ENCODE measurements at places on chromosomes 7 and 10.
A peak's percentile ranks its signal among the peaks of the same experiment; 100 is the strongest.

DNA sequence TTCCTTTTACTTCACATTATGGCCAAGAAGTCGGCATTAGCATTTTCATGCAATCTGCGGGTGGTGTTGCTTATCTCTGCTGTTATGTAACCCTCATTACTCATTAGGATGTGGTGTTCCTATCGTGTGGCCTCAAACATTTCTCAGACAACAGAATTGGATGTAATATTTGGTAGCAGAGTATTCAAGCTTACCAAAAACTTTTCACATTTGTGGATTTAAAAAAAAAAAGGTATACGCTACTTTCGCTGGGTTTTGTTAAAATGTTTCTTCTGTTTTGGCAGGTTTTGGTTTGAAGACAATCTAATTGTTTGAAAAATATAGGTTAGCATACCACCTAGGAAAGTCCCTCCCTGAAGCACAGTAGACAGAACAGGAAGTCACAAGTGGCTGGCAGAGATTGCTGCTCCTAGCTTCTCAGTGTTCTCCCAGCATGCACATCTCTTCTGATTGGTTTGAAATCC lies 128.8 kb downstream of the GATA3 start:
- peak; percentile 35 for DNase-seq
- H3K36me3 ChIP-seq: no peaks in the 10 kb centered on the region
- H3K4me3 ChIP-seq: no peak overlapping the region

GRCh38 chr10:19505320-19506312 lies 310.6 kb upstream of the PLXDC2 start:
- no peak overlapping the region for H3K27ac ChIP-seq
- no peaks in the 10 kb centered on the region for H3K4me1 ChIP-seq
- H3K27me3 ChIP-seq: no peaks in the 10 kb centered on the region
- H3K4me3 ChIP-seq: no peak overlapping the region
- no peaks in the 10 kb centered on the region for H3K36me3 ChIP-seq

GRCh38 chr7:135942614-135943013 lies 34.5 kb downstream of the MTPN start:
- H3K36me3 ChIP-seq: no peaks in the 10 kb centered on the region
- no peak overlapping the region for H3K4me3 ChIP-seq
- no peaks in the 10 kb centered on the region for H3K27me3 ChIP-seq
- no peak for DNase-seq
- H3K27ac ChIP-seq: no peak overlapping the region

DNA sequence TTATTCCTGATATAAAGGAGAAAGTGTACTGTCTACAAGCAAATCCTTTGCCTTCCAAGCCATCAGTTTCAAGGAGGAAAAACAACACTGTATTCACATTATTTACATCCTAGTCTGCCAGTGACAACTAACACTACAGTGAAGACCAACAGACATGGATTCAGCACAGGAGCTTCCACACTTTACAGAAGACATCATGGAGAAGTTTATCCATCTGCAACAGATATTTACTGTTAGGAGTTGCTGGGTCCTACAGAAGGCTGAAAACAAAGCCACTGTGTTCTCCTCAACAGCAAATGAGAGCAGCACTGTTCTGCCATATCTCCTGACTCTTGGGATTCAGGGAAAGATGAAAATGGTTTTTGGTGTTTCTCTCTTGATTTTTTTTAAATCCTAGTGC lies 31.9 kb downstream of the NAPEPLD start:
- no peak for DNase-seq
- no peaks in the 10 kb centered on the region for H3K36me3 ChIP-seq
- no peak overlapping the region for H3K4me3 ChIP-seq
- no peaks in the 10 kb centered on the region for H3K27me3 ChIP-seq
- no peak overlapping the region for H3K27ac ChIP-seq

DNA sequence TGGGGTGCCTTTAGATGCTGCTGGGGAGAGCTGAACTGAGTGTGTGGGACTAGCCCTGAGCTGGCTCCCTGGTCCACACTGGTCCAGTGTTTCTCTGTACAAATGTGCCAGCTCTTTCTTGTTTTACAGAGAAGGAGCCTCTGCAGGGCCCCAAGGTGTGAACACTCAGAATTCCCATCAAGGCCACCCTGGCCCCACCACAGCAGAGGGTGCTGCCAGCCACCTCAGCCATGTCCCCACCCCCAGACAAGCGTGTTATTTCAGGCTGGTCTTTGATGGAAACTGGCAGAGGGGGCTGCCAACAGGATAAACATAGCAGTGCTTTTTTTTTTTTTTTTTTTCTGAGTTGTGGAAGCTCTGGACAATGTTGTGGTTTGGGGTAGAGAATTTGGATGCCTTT lies 68.5 kb upstream of the LRRC18 start:
- H3K4me1 ChIP-seq: no peaks in the 10 kb centered on the region
- H3K27me3 ChIP-seq: peaks cover 4% of the 10 kb centered on the region
- H3K36me3 ChIP-seq: no peaks in the 10 kb centered on the region
- no peak overlapping the region for H3K4me3 ChIP-seq

DNA sequence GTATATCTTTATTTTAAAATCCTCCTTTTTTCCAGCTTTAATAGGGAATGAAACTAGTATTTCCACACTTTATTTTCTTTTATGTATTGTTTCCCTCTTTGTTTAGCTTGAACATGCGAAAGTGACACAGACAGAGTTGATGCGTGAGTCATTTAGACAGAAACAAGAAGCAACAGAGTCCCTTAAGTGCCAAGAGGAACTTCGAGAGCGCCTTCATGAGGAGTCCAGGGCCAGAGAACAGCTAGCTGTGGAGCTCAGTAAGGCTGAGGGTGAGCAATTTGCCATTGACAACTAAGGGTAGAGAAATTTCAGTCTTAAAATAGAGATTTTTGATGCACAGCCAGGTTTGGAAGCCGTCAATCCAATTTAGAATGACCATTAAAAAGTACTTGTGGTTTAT lies 73.1 kb downstream of the CYP51A1 start:
- peaks cover 51% of the 10 kb centered on the region for H3K36me3 ChIP-seq
- no peaks in the 10 kb centered on the region for H3K27me3 ChIP-seq
- no peak overlapping the region for H3K27ac ChIP-seq

GRCh38 chr10:20956843-20957242 lies 59.7 kb upstream of the NEBL start:
- H3K4me3 ChIP-seq: no peak overlapping the region
- no peaks in the 10 kb centered on the region for H3K27me3 ChIP-seq
- peaks cover 5% of the 10 kb centered on the region for H3K4me1 ChIP-seq
- no peaks in the 10 kb centered on the region for H3K36me3 ChIP-seq
- DNase-seq: no peak

- no peak for DNase-seq
- peaks cover 10% of the 10 kb centered on the region for H3K4me1 ChIP-seq
- H3K4me3 ChIP-seq: no peak overlapping the region
- H3K36me3 ChIP-seq: peaks cover 95% of the 10 kb centered on the region
These were observed 112.8 kb downstream of the LARP4B start for GRCh38 chr10:818526-819220.

GRCh38 chr10:71725998-71726579 lies 6.5 kb upstream of the C10orf105 start:
- H3K36me3 ChIP-seq: no peaks in the 10 kb centered on the region
- H3K4me3 ChIP-seq: no peak overlapping the region
- no peak overlapping the region for H3K27ac ChIP-seq
- H3K27me3 ChIP-seq: peaks cover 6% of the 10 kb centered on the region

DNA sequence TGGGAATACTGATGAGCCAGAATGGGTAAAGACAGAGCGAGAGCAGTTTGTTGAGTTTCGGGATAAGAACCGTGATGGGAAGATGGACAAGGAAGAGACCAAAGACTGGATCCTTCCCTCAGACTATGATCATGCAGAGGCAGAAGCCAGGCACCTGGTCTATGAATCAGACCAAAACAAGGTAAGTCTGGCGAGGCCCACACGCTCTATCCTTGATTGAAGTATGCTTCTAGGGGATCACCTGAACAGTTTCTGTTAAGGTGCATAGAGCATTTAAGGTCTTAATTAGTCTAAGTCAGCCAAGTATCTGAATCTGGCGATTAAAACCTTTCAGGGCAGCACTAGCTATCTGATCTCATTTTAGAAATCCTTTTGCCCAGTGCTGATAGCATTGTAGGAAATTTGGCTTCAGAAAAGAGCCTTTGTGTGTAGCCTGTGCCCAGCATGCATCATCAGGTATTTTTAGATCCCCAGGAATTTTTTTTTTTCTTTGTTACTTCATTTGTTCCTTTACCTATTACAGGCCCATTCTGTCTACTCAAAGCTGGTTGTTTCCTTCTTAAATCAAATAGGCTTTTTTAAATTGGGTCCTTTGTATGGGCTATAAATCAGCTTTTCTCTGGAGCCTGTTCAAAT lies 8.0 kb downstream of the OPN1SW start:
- H3K4me1 ChIP-seq: peaks cover 5% of the 10 kb centered on the region
- H3K36me3 ChIP-seq: peaks cover 93% of the 10 kb centered on the region
- no peak for DNase-seq
- H3K4me3 ChIP-seq: no peak overlapping the region

- no peak for DNase-seq
- H3K4me3 ChIP-seq: no peak overlapping the region
- peaks cover 13% of the 10 kb centered on the region for H3K4me1 ChIP-seq
- peaks cover 7% of the 10 kb centered on the region for H3K36me3 ChIP-seq
These were observed 38.9 kb downstream of the CREB3L2 start for GRCh38 chr7:137962875-137963507.

GRCh38 chr10:110379831-110380230 lies 75.1 kb upstream of the SMNDC1 start:
- H3K4me1 ChIP-seq: peaks cover 6% of the 10 kb centered on the region
- DNase-seq: no peak
- H3K27me3 ChIP-seq: no peaks in the 10 kb centered on the region
- no peak overlapping the region for H3K4me3 ChIP-seq
- no peaks in the 10 kb centered on the region for H3K36me3 ChIP-seq

DNA sequence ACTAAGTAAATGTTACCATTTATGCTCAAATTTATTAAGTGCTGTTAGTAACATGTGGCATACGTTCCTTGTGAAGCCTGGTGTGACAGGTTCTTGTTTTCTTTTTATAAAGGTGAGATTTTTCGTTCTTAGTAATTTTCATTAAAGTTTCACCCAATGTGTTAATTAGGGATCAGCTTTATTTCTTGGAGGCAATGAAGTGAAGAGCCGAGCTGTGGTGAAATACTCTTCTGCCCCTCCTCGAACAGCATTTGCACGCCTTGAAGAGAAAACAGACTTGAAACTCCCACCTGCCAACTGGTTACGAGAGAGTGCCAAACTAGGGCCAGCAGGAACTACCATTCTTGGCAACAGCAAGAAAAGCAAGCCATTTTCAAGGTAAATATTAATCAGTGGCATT lies 1.5 kb downstream of the EDRF1 start:
- no peak overlapping the region for H3K4me3 ChIP-seq
- no peak overlapping the region for H3K27ac ChIP-seq
- H3K27me3 ChIP-seq: no peaks in the 10 kb centered on the region

- H3K4me3 ChIP-seq: no peak overlapping the region
- peak; percentile 54 for DNase-seq
- peaks cover 5% of the 10 kb centered on the region for H3K36me3 ChIP-seq
- no peaks in the 10 kb centered on the region for H3K27me3 ChIP-seq
These were observed 35.1 kb upstream of the DNAH11 start for GRCh38 chr7:21507627-21508343.

GRCh38 chr10:63718421-63718820 lies 197.2 kb downstream of the REEP3 start:
- H3K36me3 ChIP-seq: no peaks in the 10 kb centered on the region
- no peaks in the 10 kb centered on the region for H3K27me3 ChIP-seq
- H3K4me1 ChIP-seq: peaks cover 16% of the 10 kb centered on the region
- no peak overlapping the region for H3K27ac ChIP-seq
- H3K4me3 ChIP-seq: no peak overlapping the region

Measured in mesenchymal stem cell (in vitro differentiated cells and primary cell).